ENCODE measurements at places on chromosomes 16 and 17.
A peak's percentile ranks its signal among the peaks of the same experiment; 100 is the strongest.

- DNase-seq, result no peak
These were observed 6.9 kb downstream of the CCL17 start for GRCh38 chr16:57411362-57411976.

- no peak for DNase-seq
These were observed 39.6 kb downstream of the STX8 start for GRCh38 chr17:9536061-9536460.

DNA sequence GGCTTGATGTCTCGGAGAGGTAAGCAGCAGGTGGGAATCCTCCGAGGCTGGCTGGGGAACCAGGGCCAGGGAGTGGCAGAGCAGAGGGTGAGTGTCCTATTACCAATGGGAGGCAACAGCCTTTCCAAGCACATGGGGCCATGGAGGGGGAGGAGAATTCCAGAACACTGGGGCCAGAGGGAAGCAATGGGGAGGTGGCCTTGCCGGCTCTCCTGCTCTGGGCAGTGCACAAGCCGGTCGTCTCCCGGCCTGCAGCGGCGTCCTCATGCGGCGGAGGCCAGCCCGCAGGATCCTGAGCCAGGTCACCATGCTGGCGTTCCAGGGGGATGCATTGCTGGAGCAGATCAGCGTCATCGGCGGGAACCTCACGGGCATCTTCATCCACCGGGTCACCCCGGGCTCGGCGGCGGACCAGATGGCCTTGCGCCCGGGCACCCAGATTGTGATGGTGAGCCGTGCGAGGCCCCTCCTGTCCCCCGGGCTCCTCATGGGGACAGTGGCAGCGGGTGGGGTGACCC, 21.9 kb downstream of the SGSH start:
- DNase-seq, result no peak

DNA sequence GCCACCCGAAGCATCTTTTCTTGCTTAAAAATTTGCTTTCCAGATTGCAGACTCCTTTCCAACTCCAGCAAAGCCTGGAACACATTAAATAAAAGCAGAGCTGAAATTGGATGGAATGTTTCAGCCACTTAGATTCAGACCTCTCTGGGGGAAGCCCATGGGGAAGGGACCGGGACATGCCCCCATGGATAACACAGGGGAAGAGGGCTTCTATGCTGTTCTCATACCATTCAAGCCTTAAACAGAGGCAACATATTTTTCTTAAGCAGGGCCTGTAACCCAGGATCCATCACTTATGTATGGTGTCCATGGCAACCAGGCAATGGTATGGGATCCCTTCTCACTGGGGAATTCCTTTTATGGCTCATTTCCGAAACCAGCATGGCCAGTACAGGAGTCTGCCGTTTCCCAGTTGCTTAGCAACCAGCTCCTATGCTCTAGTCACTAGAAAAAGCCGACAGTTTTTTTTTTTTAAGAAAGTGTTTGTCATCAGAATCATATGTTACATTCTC, 62.0 kb upstream of the MARCHF10 start:
- DNase-seq, result peak; percentile 15

GRCh38 chr16:29254676-29255495, 151.6 kb downstream of the NPIPB11 start:
- no peak for DNase-seq

DNA sequence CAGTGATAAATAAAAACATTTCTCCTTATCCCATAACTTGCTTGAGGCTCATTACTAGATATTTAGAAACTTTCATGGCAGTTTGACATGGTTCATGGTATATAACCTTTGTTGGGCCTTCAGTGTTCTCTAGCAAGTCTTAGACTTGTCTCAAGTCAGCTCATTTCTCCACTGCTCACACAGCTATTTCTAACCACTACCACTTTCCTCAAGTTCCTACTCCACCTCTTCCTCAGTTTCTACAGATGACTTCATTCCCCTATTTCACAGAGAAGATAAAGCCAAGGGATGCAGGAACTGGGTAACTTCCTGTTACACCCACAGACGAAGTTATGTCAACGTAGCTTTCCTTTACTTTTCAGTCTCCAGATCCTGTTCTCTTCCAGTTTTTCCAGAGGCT, 23.2 kb downstream of the NLK start:
- DNase-seq, result no peak

GRCh38 chr17:32103476-32104113, 38.7 kb upstream of the RHOT1 start:
- no peak for DNase-seq

DNA sequence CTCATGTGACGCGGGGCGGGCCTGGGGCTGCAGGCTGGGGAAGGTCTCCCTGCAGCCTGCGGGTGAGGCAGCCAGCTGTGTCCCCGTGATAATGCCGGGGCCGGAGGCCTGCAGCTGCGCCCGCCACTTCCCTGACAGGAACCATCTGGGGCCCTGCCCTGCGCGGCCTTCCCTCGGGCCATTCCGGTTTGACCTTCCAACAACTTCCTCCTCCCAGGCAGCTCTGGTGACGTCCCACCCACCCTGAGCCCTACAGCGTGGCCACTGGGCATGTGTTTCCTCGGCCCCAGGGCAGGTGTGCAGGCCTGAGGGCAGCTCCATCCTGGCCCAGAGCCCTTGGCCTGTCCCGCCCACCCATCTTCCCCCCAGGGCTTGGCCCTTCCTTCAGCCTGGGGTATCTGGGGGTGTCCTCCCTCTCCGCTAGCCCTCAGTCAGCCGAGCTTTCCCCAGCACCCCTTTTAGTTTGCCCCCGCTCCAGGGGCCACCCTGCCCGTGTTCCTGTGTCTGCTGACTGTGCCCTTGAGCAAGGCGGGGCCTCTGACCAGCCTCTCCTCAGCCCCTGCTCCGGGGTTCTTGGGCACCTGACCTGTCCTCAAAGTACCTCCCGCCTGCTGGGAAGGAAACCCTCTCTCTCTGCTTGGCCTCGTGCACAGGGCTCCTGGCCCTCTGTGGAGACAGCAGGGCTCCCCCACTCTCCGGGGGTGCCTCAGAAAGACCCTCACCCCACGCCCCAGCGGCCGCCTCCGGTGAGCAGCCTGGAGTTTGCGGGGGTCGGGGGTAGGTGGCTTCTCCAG, at the start of gene CBFA2T3:
Gene CBFA2T3, minus strand, starts transcription at position 190 of the 794 bp plus-strand sequence. CDS start 400 bp downstream, outside the sequence.
- DNase-seq, result no peak

GRCh38 chr16:3655396-3656159, 1.1 kb downstream of the DNASE1 start:
- no peak for DNase-seq

- peak; percentile 96 for DNase-seq
These were observed at the start of gene MBTD1 for GRCh38 chr17:51259564-51260236. TSS of gene MBTD1 (minus strand) at chr17:51260049. CDS start at chr17:51225161, 34,888 bp downstream.

DNA sequence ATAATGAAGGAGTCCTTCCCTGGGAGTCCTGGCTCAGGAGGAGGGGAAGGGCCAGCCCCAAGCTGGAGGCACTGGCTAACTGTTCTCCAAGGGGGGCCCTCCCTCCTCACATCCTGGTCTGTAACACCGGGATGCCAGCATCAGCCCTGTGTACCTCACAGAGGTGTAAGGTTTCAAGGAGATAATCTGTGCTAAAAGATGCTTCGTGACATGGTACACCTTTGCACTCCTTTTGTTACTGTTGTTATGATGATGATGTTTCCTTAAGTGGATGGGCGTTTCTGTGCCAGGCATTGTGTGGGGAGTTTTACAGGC, 236.7 kb upstream of the TNRC6C start:
- no peak for DNase-seq

DNA sequence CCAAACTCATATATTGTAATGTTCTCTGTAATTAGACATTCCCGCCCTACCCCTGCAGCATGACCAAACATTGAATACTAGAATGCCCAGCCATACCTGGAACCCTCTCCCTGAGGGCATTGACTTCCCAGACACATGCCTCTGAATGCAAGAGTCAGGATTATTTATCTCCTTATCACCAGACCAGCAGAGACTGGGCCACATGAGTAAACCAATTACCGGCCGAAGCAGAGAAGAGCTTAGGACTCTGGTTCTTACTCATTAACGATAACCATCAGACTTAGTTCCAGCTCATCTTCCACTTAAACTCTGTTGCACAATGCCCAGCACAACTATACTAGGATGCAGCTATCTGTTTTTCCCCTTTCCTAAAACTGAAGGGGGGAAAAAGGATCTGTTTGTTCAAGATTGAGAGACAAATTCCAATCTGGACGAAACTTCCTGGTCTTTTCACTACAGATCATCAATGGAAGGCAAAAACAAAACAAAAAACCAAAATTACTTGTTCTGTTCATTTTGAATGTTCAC, 88.2 kb upstream of the CORO6 start:
- DNase-seq, result no peak

- DNase-seq, result no peak
These were observed 9.9 kb upstream of the SPPL2C start for GRCh38 chr17:45834471-45835396.

DNA sequence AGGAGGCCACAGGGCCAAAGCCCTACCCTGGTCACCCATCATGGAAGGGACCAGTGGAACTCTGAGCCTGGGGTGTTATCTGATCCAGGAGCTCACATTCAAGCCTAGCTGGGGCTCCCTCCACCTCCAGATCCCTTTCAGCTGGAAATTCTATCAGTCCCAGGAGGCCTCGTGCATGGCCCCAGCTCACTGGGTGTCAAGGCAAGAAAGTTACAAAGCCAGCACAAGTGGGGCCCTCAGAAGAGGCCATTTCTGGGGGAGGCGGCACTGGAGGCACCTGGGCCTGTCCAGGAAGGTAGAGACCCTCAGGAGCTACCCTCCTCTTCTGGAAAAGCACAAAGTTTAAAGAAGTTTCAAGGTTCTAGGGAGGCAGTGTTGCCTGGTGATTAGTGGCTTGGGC, 4.8 kb downstream of the CA7 start:
- no peak for DNase-seq

- no peak for DNase-seq
These were observed 1.2 kb downstream of the TMEM106A start for GRCh38 chr17:43212641-43213490.
